Dermis microvascular lymphatic vessel endothelial cell (primary cell): ENCODE measurements at places on chromosomes 11 and 22. TPM values are rescaled to one million over a fixed set of nuclear protein-coding genes. Genes with fewer than 3 reads are reported as not detected.

DNA sequence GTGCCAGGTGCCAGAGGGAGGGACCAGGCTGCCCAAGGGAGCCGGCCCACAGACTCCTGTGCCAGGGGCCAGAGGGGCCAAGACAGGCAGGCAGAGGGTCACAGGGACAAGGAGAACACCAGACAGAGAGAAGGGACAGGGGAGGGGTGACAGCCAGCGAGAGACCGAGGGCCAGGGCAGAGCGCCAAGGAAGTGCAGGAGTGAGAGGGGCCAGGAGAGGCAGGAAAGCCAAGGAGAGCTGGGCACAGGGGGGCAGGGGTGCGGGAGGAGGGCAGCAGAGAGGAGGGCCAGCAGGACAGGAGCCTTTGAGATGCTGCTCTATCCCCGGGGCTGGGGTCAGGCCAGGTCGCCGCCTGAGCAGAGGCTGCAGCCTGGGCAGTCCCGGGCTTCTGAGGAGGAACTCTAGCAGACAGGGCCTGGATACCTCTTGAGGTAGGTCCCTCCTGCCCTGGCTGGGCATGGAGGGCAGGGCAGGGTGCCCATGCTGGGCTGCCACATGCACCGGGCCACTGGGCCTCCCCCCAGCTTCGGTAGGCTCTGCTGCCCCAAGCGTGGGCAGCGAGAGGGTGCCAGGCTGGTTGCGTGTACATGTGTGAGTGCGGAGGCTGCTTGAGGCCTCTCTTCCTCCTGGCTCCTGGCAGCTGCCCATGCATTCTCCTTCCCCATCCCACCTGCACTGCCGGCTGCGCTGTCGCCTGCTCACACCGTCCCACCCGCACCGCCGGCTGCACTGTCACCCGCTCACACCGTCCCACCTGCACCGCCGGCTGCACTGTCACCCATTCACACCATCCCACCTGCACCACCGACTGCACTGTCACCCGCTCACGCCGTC is 12.2 kb downstream of the LSP1 start:
- no peak for DNase-seq

- DNase-seq, result no peak
These were observed 22.8 kb downstream of the GRAP2 start for GRCh38 chr22:39923696-39924095.

The CASP12 gene
- total RNA-seq, result 6.5 and 7.0 TPM in 2 replicates

DNA sequence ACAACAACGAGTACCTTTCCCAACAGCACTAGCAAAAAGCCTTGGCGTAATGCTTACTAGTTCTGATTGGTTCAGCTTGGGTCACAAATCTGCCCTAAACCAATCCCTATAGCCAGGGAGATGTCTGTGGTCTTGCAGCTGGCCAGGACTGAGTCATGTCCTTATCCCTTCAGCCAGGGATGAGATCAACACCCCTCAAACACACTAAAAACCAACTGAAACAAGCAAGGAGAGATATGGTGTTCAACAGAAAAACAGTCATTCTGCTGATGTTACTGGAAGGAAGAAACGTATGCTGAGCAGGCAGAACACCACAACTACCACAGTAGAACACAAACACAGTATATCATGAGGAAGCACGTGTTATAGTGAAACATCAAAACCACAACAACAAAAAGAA is 375.6 kb downstream of the LARGE1 start:
- no peak for DNase-seq

- peak; percentile 63 for DNase-seq
These were observed 470.1 kb upstream of the B3GAT1 start for GRCh38 chr11:134882141-134882540.

DNA sequence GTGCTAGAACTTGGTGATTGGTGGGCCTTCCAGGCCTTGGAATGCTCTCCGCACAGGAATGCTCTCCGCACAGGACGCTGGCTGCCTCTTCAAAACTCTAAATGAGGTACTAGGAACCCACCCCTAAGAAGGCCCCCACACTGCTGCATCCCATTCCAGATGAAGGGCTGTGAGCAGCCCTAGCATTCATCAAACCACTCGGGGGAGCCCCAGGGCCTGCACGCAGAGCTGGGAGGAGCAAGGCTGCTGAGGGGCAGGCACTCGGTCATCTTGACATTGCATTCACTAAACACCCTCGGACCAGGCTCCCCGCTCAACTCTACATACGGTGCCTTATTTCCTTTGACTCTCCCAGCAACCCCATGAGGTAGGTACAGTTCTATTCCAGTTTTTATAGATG is 49.2 kb upstream of the EMID1 start:
- no peak for DNase-seq

- DNase-seq, result no peak
These were observed 8.4 kb upstream of the IRAG1 start for GRCh38 chr11:10701982-10702381.

The RFPL3 gene
- not detected in 2 replicates for total RNA-seq
